ENCODE measurements at places on chromosomes 6 and 20. TPM values are rescaled to one million over a fixed set of nuclear protein-coding genes. Genes with fewer than 3 reads are reported as not detected.

DNA sequence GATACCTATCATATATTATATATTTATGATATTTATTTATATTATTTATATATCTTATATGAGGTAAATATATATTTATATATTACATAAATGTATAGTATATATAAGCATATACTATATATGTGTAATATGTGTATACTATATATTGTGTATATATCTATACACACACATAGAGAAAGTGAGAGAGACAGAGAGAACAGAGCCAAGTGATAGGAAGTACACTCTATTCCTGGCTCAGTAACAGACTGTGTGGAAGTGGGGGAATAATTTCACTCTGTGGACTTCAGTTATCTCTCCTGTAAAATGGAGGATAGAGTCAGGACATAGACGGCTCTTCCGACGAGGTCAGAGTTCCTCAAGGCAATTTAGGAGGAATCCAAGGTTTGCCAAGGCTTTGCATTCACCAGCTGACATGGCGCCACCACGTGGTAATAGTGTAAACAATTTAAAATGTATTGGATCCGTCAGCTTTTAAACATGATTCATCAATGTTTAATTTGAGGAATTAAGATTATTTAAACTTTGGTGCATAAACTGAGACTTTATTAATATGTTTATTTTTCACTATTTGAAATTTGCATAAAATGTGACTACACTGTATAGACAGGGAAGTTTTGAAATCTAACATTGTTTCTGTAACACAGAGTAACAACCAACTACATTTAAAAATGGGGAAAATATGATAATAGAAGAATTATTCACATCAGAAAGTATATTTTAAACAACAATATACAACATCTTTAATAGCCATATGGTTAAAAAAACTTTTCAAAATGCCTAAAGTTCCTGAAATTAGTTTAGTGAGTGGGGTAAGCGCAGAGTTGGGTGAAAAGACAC, 75.4 kb upstream of the TMEM244 start:
- no peak for DNase-seq

DNA sequence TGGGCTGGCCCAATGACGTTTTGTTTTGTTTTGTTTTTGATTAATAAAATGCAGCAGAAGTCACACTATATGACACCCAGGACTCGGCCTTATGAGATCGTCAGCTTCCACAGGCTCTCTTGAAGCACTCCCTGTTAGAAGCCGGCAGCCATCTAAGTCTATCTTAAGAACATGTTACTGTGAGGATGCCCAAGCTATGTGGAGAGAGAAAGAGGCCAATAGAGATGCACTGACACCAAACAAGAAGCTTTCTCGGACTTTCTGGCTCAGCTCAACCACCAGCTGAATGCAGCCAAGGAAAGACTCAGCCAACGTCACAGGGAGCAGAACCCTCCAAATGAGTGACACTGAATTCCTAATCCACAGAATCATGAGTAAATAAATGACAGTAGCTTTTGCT, 14.0 kb downstream of the SGK1 start:
- no peak for DNase-seq

GRCh38 chr20:10432079-10432478, 1.9 kb downstream of the MKKS start:
- DNase-seq: no peak

CAP2 gene
- total RNA-seq: 59.9 TPM

RWDD2A gene
- 4.0 TPM for total RNA-seq

MOG gene
- total RNA-seq: 0.16 TPM

SLC12A5 gene
- not detected for total RNA-seq

DNA sequence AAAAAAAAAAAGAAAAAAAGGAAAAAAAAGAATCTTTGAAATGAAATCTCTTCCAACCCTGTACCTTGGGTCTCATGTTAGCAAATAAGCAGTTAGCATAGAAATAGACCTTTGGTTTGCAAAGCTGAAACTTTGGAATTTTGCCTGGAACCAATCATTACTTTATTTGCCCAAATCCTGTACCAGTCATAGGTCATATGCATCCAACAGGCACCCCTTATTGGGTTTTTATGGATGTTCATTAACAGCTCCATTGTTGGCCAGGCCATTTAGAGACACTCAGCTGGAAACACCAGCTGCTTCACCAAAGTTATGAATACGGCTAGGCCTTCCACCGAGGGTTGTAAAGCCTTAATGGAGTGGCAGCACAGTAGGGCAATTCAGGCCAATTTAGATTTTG, 53.0 kb downstream of the ALDH8A1 start:
- DNase-seq: no peak
